Mesendoderm (in vitro differentiated cells): ENCODE measurements at places on chromosomes 13 and 19.

GRCh38 chr13:91655731-91656130 is 257.3 kb downstream of the GPC5 start:
- no peak for DNase-seq

DNA sequence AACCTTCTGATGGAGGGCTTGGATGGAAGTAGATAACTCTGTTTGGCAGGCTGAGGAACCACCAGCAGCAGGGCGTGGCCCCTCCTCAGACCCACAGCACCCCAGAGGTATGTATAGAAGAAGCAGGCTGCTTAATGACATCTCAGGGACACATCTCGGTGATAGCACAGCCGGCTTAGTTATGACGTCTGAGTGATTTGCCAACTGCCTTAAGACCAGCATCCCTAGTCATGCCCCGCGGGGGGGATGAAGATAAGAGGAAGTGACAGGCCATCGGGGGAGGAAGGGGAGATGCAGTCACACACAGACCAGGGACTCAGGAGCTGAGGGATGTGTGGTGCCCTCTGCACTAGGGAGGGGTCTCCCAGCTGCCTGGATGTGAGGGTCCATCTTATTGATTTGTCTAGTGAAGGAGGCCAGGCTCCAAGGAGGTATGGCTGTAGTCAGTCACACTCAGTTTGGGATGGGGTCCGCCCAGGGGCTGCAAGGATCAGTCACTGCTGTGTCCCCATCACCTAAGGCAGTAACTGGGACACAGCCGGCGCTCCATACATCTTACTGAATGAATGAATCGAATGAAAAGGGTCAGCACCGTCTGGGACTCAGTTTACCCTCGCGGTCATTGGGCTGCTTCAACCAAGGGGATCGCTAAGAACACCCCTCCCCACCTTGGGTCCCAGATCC is 19.2 kb upstream of the ERCC1 start:
- DNase-seq = peak; percentile 97

DNA sequence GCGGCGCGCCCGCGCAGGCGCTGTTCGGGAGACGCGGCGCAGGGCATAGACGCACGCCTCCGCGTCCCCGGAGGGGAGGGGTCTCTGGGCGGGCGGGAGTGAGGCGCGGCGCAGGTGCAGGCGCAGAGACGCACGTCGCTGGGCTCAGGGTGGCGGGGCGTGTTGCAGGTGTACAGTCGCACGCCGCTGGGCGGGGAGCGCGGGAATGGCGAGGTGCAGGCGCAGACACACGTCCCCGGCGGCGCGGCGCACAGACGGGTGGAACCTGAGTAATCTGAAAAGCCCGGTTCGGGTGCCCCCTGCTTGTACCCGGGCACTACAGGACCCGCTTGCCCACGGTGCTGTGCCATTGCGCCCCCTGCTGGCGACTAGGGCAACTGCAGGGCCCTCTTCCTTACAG is 44.7 kb downstream of the PLPP2 start:
- no peak for DNase-seq

- no peak for DNase-seq
Observed at GRCh38 chr13:41013835-41014234, 5.3 kb downstream of the ELF1 start.

GRCh38 chr19:39906820-39907611 is 27.4 kb downstream of the FCGBP start:
- no peak for DNase-seq

- no peak for DNase-seq
Observed at GRCh38 chr13:90613076-90613795, 734.3 kb upstream of the MIR17HG start.

DNA sequence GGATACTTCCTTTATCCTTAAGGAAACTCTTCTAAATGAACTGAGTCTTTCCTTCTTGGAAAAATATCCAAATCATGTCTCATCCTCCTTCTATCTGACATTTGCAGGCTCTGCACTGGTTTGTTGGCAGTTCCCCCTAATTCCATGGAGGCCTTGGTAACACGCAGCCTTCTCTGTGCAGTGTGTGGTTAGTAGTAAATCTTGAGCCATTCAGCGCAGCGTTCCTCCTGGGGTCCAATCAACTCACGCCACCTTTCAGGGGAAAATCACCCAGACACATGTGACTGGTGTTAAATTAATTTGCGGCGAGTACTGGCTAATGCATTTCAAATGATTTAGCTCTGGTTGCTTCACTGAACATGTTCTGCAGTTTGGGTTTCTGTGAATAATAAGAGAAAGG is 21.0 kb upstream of the CBY2 start:
- DNase-seq = no peak

DNA sequence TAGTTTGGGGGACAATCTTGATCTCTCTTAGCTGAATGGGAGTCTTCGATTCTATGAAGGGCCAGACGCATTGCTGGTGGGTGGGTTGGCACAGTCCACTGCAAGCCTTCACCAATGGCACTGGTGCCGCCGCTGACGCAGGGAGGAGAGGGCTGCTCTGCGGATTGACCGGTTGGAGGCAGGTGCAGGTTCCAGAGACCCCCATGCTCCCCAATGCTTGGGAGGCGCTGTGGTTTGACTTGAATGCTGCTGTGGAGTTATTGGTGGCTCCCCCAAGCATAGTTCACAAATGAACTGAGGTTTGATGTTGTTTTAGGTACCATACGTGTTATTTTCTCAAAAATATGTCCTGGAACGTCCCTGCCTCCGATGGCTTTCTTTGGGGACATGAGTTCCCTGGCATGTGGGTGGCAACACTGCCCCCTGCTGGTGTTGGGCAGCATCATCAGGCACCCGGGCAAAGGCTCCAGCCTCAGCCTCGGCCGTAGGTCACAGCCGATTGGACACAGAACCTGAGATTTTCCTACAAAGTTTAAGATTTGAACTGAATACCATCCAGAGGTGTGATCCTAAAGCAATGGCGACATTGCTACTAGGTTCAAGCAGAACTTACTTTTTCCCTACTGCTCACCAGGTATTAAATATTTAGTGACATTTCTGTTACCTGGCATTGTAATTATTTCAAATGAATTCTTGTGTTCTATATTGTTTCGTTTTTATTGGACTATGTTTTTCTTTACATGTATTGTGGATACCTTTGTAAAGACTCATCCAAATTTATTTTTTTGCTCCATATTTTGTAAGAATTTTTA is 95.5 kb downstream of the ANKRD10 start:
- peak; percentile 79 for DNase-seq

- no peak for DNase-seq
Observed at GRCh38 chr13:61095885-61096284, 319.8 kb downstream of the PCDH20 start.

DNA sequence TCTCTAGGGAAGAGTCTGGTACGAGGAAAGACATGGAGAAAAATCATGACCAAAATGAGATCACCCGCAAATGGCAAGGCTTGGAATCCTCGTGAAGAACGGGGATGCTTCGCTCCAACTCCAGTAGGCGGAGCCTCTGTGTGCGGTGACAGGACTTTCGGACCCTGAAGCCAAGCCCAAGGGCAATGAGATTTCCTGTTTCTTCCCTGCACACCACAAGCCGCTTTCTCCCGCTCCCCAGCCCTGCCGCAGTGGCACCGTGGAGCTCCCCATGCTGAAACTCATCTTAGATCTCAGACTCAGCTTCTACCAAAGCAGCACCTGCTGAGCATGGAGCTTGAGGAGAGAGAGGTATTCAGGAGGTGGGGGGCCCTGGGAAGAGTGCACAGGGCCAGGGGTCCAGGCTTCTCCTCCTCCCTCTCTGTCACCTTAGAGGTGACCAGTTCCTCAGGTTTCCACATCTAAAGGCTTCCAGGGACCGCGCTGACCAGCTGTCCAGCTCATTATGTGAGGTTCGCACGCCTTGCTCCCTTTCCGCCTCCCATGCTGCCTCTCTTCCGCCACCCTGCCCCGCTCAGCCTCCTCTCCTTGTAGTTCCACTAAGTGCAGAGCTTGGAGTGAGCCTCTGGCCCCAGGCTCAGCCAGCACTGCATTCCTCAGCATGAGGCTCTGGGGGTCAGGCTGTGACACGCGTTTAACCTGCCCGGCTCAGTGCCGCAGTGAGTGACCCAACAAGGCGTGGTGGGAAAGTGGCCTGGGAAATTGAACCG is 153.8 kb upstream of the SOX1 start:
- DNase-seq = no peak

DNA sequence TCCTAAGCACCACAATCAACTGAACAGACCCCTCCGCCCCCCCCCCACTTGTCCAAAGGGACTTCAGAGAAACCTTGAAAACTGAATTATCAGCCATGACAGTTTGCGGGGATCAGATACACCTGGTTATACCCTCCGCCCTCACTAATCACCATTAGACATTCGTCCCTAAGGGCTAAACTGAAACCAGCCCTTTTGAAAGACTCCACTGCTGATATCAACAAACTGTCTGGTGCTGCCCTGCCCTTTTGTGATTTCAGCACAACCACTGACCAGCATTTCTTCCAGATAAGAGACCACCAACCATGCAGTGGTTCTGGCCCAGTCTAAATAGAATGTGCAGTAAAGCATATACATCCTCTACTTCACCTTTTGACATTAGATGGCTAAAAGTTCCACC is 1422.9 kb downstream of the EFNB2 start:
- DNase-seq = no peak

DNA sequence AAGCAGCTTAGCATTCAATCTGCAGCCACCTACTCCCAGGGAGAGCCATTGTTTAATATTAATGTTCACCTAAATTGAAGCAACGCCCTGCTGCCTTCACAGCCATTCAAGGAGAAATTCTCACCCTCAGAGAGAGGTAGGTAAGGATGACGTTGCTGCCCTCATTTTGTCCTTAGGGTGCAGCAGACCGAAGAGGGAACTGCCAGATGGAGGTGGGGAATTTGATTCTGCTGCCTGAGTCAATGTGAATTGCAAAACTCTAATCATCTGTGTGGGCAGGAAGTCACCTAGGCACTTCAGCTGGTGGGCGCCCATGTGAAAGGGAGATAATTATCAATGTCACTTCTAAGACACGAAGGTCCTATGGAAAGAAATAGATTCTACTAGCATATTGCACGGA is 503.4 kb downstream of the TBC1D4 start:
- DNase-seq = peak; percentile 26

DNA sequence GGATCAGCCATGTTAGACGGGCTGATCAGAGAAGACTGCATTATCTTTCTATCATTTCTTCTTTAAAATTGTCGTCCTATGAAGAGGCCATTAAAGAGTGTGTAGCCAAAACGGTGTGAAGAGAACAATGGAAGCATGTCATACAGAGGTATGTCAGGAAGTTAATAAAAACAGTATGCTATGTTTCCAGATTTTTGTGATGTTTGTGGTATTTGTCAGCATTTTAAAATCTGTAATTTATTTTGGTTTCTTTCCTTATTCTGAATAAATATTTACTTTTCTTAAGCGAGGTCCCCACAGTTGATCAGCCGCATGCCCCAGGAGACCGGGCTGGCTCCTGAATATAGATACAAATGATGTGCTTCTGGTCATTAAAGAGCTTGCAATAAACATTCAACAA is 142.9 kb upstream of the SERP2 start:
- DNase-seq = no peak

GRCh38 chr19:6450166-6450565 is 9.4 kb downstream of the SLC25A23 start:
- DNase-seq = no peak

DNA sequence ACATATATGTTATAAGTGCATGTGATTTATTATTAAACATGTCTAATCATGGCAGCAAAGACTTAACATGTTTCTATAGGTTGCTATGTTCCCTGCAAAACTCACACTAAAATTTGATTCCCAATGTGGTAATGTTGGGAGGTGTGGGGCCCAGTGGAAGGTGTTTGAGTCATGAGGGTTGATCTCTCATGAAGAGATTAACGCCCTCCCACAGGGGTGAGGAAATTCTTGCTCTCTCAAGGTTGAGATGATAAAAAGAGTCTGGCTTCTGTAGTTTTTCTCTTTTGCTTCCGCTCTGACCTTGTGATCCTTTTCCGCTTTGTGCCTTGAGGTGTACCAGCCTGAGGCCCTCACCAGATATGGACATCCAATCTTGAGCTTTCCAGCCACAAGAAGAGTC is 737.5 kb upstream of the SLITRK5 start:
- DNase-seq = peak; percentile 97

DNA sequence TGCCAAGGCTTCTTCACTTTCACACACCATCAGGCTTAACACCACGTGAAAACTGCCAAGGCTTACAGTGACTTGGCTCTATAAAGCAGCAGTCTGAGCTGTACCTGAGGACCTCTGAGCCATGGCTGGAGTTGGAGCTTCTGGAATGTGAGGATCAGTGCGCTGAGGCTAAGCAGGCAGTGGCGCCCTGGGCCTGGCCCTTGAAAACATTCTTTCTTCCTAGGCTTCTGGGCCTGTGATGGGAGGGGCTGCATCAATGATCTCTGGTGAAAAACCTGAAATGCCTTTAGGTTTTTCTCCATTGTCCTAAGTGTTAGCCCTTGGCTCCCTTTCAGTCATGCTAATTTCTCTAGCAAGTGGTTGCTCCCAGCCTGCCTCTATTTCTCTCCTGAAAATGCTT is 192.5 kb upstream of the PCDH20 start:
- DNase-seq = peak; percentile 52

DNA sequence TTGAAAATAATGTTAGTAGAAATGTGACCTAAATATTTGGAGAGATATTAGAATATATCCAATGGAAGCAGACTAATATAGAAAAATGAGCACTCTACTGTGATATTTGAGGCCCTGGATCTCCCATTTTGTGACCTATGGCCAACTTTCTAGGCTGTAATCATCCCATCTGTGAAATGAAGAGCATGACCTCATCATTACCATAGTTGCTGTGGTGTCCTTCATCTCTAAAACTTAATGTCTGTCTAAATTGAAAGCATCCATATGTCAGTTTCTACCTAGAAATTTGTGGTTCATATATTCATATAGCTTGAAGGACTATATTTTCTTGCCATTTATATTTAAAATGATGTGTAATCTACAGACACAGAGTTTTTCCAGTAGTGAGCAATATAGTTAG is 41.6 kb downstream of the PAN3 start:
- no peak for DNase-seq

DNA sequence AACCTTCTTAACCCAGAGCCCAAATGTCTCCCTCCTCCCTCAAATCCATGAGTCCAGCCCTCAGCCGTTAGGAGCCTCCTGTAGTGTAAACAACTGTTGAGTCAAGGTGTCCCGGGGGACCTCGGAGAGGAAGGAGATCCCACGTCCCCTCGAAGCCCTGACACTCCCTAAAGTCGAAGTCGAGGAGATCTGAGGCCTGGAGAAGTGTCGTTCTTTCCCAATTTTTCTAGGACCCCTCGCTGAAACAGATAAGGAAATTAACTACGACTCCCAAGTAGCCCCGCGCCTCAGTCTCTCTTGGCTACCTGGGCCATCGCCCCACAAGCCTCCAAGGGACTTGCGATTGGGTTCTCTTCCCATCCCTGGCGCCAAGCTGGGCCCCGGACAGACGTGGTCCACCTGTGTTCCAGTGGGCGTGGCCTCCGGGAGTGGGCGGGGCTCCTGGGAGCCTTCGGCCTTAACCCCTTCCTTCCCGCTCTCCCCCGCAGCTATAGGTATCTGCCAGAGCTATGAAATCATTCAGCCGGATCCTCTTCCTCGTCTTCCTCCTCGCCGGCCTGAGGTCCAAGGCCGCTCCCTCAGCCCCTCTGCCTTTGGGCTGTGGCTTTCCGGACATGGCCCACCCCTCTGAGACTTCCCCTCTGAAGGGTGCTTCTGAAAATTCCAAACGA is 869 bp downstream of the GFY start:
- peak; percentile 71 for DNase-seq
